ENCODE measurements at places on chromosomes 2 and 18.

DNA sequence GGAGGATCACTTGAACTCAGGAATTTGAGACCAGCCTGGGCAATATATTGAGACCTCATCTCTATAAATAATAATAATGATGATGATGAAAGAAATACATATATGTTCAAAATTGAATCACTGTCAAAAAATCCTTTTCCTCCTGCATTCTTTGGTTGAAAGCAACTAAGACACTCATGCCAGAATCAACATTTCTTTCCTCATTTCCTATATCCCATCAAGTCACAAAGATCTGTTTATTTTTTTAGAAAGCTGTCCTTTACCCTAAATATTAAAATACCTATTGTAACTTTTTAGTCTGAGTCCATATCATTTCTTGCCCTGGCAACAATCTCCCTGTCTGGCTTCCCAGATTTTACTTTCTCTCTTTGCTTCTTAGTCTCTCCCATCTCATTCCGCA is 31.8 kb upstream of the PPP4R3B start:
- no peak for DNase-seq

DNA sequence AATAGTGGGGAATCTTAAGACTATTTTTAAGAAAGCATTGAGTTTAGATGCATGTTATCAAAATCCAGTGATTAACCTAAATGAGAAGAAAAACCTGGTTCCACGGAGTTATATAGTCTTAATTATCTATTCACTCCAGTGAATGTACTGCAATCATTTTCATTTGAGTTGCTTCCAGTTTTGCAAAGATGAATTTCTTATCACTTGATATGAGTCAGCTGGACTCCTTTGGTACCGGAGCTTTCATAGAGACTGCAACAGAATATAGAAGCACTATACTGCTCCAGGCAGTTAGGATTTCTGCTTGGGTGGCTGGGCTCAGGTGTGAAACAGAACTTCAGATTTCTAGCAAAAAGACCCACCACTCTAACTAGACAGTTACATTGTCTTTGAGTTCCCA is 92.2 kb upstream of the NFU1 start:
- no peak for DNase-seq

DNA sequence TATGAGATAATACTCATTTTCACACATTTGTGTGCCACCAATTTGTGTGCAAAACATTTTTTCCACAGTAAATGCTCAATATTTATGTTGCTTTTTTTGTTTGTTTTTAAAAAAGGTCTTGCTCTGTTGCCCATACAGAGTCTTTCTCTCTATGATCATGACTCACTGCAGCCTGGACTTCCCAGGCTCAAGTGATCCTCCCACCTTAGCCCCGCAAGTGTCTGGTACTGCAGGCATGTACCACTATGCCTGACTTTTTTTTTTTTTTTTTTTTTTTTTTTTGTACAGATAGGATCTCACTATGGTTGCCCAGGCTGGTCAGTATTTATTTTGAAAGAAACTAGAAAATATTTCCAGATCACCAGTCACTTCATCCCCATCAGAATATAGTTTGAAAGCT is 297.8 kb upstream of the GYPC start:
- DNase-seq, result no peak

DNA sequence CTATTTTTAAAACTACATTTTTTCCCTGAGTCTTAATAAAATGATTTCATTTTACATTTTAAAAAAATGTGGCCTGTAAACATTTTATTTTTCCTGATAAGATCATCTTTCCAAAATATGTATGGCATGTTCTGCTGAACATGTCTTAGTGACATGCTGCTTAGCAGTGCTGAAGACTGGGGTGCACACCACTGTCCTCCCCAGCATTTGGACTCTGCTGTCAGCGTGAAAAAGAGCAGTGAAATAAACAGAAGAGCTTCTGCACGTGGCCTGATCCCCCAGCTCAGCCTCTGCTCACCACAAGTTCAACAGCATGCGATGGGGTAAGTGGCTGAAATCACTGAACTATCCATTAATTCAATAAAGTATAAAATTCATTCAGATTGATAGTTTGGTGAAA is 81.6 kb upstream of the ZNF521 start:
- DNase-seq, result no peak

- peak; percentile 67 for DNase-seq
These were observed 87.8 kb upstream of the BCL2L11 start for GRCh38 chr2:111032721-111033429.

DNA sequence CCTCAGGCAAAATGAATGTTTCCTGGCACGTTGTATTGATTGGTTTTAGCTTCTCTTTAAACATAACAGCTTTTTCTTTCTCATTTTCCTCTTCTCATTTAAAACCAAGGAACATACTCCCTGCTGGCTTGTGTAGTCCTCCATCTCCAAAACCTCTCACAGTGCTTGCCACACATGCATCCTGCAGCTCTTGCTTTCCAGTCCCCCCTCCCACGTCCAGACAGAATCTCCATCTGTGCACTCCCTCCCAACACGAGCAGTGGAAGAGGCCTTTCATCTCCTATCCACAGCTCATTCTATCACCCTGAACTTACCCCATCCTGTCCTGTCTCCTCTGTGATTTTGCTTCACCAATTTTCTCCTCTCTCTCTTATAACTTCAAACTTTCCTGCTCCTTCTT is 99.6 kb upstream of the THSD7B start:
- DNase-seq, result no peak

GRCh38 chr2:158142568-158143332 is 41.1 kb downstream of the UPP2 start:
- no peak for DNase-seq

GRCh38 chr2:85132397-85132796 is 795 bp upstream of the TCF7L1 start:
- no peak for DNase-seq

DNA sequence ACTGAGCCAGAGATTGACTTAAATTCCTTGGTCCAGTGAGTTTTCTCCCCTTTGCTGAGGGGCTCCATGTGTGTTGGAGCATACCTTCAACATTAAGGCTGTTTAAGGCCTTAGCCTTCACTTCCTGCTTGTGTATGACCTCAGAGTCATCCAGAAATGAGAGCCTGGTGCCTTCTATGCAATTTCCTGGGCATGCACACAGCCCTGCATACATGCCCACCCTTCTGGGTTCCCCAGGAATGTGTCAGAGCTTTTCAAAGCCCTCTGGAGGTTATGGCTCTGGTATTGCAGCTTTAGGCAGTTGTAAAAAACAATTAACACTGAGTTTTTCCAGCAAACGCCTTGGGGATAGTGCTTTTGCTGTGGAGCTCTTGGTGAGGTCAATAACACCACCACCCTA is 16.7 kb downstream of the IL1R1 start:
- DNase-seq, result no peak

- no peak for DNase-seq
These were observed 455.7 kb upstream of the TCF4 start for GRCh38 chr18:56043641-56044061.

DNA sequence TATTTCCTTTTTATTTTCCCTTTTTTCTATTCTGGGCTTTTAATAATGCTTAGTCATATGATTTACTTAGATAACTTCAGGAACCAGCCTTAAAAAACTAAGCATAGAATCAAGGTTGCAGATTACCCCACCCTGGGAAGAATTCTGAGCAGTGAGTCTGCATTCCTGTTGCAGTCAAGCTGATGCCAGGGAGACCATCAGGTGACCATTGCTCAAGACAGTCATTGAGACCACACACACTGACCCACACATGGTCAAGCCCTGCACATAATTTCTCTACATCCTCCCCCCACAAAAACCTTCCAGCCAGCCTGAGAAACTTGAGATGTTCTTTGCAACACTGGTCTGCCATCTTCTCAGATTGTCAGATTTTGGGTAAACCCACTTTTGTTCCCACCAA is 83.9 kb downstream of the SH3YL1 start:
- DNase-seq, result no peak

DNA sequence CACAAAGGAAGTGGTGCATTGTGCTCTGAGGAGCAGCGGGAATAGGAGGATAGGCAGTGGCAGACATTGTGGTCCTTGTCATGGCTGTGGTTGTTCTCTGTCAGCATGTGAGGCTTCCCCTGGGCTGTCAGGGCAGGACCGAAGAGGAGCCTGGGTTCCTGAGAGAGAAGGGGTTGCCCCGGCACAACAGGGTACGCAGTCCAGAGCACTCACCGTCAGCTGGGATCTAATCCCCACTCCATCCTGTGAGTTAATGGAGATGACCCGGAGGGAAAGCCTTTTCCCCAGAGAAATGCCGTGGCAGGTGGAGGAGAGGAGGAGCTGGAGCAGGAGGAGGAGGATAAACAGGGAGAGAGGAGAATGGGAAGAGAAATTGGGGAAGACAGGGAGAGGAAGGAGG is 396.7 kb upstream of the HS6ST1 start:
- DNase-seq, result peak; percentile 71

DNA sequence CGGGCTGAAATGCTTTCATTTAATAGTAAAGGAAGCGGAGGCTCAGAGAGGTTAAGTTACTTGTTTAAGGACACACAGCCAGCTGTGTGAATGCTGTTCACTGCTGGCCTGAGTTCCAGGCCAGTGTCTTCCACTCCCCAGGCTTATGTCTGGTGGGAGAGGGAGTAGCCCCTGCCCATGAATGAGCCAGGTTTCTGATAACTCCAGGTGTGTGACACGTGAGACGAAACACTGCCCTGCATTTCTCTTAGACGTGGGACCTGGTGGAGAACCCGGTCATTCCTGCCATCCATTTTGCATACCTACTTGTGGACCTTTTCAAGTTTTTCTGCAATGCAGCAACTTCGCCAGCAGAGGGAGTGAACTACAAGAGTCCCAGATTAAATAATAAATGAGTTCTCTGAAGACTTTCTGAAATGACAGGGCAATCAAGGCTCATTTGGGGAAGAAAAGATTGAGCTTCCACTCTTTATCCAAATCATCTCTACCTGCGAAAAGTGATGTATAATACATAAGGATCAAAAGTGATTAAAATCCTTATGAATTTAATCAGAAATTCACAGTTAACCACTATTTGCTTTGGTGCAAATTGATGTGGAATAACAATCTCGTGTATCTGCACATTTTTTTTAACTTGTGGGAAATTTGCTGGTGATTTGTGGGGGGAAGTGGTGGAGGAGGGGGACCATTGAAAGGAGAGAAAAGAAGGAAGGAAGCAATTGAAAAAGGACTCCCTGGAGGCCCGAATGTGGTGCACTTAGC is 79.4 kb upstream of the ASB18 start:
- DNase-seq, result peak; percentile 84

DNA sequence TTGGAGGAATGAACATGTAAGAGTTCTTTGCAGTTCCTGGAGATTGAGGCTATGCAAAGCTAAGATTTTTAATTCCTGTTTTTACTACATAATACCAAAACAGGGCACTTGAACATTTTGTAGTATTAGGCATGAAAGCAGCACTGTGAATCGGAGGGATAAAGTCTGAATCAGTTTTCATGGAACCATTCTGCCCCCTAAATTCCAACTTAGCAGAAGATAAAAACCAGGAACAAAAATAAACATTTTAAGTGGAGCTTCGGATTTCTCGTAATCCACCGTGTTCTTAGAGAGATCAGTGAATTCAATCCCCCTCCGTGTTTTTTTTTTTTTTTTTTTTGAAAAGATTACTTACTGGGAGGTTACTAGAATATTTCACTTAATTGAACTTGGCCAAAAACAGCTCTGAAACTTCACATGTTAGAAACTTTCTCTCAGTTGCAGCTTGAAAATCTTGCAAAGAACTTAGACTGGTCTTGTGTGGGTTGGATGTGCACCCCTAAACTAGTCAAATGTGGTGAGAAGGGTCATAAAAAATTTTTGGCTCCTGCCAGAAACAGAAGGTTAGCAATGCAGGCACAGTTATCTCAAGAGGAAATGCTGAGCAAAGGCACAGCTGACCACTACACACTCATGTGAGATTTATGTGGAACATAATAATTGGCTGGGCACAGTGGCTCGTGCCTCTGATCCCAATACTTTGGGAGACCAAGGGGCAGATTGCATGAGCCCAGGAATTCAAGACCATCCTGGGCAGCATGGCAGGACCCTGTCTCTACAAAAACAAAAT is 145.4 kb upstream of the RNF152 start:
- DNase-seq, result no peak

DNA sequence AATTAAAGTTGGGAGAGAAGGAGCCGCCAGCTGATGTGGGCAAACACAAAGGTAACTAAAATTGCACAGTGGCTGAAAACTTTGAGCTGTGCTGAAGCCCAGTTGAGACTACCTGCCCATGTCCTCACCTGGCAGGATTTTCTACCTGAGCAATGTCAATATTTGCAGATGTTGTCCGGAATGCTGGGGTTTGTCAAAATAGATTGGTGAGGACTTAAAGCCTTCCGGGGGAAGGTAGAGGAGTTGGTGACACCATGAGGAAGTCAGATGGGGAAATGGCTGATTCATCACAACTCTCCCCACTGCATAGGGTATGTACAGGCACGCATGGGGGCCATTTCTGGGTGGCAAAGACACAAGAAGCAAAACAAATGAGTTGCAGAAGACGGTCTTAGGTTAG is 114.9 kb downstream of the ALK start:
- no peak for DNase-seq

DNA sequence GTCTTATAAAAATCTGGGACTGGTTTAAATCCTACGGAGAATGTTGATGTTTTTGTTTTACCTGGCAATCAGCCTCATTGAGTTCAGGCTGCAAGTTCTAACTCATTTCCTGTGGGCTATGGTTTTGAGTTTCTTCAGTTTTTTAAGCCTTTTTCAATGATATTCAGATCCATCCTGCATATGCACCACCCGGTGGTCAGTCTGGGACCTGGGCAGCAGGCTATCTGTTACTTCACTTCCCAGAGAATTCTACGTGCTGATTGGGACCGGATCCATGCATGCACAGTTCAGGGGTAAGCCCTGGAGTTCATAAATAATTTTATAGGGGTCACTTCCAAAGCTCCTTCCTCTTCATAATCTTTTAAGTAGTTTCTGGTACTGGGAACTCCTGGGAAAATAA is 339.2 kb upstream of the HNRNPA3 start:
- DNase-seq, result no peak

DNA sequence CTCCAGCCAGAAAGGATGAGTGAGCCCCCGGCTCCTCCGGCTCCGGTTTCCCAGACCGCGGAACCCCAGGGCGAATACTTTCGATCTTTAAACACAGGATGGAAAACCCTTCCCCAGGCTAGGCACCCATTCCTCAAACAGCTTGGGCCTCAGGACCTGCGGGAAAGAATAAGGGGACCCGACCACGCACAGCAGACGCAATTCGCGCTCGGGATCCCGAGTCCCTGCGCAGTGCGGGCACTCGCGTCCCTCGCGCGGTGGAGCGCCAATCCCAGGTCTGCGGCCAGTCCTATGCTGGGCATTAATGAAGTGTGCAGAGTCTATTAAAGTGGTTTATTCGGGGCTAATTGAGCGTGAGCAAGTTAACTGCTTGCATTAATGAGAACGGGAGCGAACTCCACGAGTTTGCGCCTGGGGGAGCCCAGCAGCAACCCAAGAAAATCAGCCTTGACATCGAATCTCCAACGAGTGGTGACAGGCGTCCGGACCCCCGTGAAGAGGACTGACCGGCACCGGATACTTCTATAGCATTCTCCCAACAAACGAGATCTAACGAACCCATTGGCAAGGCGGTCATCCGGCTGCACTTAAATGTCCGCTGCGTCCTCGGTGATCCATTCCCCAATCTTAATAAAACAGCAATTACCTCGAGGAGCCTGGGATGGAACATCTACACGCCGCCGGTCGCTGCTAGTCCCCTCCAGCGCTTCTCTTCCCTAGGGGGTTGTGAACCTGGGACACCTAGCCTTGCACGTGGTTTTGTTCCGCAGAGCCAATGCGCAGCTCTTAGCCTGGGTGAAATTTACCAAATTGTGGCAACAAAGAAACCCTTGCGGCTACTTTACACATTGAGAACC is 1.6 kb downstream of the OSR1 start:
- peak; percentile 70 for DNase-seq

GRCh38 chr2:75113231-75113869 is 86.0 kb downstream of the TACR1 start:
- no peak for DNase-seq

GRCh38 chr2:3491306-3491705 is 28.0 kb downstream of the ADI1 start:
- DNase-seq, result peak; percentile 67

- DNase-seq, result no peak
These were observed 283 bp upstream of the RBBP8 start for GRCh38 chr18:22932885-22933205.

Data from osteocyte (in vitro differentiated cells).